ENCODE measurements at places on chromosomes 5 and 9.
A peak's percentile ranks its signal among the peaks of the same experiment; 100 is the strongest.

DNA sequence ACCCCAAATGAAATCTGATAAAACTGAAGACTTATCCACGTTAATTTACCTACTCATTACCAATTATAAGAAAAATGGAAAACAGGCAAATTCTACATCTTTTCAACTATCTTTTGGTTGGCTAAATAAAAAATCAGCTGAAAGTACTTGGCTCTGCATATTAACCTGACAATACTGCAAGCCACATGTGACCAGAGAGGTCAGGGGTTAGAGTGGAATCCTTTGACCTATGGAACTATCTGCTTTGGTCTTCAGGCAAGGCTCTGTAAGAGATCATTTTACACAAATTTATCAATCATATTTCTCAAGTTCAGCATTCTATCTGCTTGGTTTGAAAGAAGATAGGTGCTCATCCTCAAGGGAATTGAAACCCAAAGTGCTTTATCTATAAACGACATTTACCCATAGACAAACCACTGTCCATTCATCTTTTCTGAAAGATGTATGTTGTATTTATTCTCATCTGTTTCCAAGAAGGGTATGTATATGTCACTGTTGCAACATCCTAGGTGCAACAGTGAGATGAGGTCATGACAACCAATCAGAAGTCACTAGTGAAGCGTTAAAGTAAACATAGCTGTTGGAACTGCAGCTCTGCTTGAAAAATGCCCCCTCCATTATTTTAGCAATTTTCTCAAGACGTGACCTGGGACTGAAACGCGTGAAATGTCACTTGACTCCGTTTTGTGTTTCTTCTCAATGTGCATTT is 144.9 kb upstream of the POU5F2 start:
- DNase-seq, result no peak

GRCh38 chr5:100647461-100648230 is 112.5 kb downstream of the FAM174A start:
- DNase-seq, result peak; percentile 80

- DNase-seq, result peak; percentile 4
Observed at GRCh38 chr9:134800791-134801339, 79.7 kb upstream of the FCN2 start.

- DNase-seq, result no peak
Observed at GRCh38 chr9:14400658-14400995, 86.7 kb upstream of the NFIB start.

- DNase-seq, result no peak
Observed at GRCh38 chr5:150313501-150313900, 10.8 kb upstream of the ARSI start.

GRCh38 chr5:134136221-134136631 is 21.7 kb downstream of the TCF7 start:
- no peak for DNase-seq

GRCh38 chr9:120655005-120655622 is 59.2 kb downstream of the MEGF9 start:
- no peak for DNase-seq

GRCh38 chr9:72769546-72769945 is 183.3 kb downstream of the ALDH1A1 start:
- no peak for DNase-seq

DNA sequence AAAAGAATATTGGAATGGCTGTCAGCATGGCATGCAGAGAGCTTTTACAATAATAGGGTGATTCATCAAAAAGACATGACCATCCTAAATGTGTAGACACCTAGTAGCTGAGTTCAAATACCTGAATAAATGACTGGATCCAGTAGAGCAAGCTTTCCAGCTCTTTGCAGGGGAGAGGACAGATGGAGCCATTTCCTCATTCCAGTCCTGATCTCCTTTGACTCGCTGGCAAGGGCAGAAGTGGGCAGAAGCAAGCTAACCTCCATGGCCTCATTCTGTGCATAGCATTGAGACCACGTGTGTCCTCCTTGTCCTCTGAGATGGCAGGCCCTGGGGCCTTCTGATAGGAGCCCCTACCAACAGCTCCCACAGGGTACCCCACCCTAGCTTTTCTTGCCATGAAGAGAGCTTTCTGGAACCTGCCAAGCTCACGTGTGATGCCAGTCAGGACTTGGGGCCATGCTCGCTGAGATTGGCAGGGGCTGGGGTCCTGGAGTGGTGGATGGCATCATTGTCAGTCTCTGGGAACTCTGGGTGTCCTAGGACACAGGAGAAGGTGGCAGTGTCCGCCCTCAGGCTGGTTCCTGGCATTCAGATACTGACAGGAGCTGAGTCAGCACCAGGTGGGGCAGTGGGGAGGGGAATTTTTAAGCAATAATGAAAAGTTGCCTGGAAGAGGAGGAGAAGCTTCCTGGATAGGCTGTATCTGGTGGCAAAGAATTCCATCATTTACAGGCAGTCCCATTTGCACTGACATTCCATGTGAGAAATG is 33.6 kb downstream of the WWC1 start:
- no peak for DNase-seq

- no peak for DNase-seq
Observed at GRCh38 chr9:994005-994404, 17.6 kb downstream of the DMRT3 start.

DNA sequence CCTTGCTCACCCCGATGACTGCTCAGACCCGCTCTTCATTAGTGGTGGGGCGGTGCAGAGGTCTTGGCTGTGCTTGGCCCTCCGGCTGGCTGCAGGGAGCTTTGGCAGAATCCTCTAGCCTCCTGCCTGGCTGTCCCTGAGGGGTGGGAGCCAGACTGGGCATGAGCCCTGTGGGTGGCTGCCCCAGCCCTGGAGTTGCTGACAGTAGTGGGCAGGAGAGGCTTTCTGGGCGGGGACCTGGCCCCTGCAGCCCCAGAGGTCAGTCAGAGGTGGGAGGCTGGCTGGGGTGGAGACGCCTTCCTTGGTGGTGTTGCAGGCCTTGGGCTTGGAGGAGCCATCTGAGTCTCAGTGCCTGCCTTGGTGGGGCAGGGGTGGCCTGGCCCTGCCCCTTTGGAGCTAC is 146.0 kb downstream of the RXRA start:
- DNase-seq, result no peak

DNA sequence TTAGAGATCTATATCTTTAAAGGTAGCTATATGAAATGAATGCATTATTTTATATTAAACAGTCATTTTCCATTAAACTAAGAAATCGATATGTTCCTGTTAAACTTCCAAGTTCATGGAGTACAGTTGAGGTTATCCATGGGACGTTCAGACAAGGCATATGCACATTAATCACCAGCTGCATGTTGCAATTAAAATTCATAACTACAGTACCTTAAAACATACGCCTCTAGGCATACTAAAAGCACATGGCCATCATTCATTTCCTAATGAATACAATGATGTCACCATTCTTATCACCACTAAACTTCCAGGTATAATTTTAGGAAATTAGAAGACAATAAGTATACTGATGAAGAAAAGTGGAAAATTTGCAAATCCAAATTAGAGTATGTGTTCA is 174.3 kb downstream of the CDH12 start:
- DNase-seq, result no peak

DNA sequence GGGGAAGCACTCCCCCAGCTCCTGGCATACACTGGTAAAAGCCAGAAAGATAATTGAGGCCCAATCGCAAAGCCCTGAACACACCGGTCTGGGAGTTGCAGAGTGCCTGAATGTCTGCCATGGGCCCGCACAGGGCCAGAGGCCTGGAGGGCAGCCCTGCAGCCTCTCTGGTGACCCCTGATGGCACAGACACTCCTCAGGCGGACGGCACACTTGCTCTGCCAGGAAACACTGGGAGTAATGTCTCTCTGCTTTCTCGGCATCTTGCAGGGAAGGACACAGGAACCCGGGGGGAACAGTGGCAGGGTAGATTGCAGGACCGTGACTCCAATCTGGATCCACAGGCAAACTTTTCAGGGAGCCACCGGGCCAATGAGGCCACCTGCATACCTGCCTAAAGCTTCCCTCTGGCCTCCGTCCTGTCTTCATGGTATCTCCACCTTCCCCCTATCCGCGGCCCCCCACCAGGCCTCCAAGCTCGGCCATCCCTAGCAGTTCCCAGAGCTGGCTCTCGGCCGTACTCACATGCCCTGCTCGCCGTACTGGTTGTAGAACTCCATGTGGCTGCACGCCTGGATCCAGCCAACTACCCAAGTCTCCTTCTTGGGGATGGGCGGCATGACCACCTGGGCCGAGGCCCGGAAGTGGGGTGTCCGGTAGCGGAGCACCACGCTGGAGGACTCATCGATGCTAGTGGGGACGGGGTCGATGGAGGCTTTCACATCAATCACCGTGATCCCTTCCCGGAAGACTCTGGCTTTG is 797 bp downstream of the FAM78A start:
- peak; percentile 85 for DNase-seq

GRCh38 chr9:101727612-101728524 is 10.6 kb downstream of the GRIN3A start:
- DNase-seq, result peak; percentile 70

- DNase-seq, result no peak
Observed at GRCh38 chr5:115894342-115894741, 52.6 kb downstream of the AP3S1 start.

DNA sequence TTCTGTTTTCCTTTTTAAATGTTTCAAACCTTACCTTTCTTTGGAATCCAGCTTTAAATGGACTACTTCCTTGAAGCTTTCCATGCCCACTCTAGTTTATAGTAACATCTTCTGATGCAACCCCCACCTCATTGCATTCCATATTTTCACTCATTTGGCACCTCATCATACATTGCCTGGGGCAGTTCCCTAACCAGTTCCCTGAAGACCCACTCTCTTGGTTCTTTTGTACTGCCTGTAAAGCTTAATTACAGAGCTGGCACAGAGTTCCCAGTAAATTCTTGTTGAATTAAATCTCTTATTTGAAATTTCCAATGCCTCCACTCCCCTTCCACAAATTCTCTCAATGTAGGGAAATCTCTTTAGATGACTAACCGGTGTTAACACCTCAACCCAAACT is 257.2 kb downstream of the ARRDC3 start:
- no peak for DNase-seq

DNA sequence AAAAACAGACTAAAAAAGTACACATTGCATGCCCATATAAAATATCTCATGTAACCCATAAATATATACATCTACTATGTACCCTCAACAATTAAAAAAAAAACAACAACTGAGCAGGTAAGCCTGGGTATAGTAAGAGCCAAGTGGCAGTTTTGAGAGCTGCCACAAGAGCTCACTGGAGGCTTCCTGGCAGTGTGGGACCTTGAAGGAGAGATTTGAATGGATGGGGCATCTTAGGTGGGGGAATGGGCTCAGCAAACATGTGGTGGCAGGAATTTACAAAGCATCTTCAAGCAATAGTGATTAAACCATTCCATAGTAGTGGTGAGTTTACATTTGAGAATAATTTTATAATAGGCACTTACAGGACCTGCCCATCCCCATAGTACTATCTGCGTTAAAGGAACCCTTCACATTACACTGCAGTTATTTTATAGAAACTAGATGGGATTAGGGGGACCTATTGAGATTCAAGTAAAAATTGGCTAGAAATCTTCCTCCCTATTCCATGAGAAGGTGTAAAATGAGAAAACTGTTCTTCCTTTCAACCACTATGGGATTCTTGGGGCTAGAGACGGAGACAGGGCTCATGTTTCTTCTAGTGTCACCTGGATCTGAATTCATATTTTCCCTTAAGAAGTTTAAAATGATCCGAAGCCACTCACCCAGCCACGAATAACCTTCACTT is 6.9 kb downstream of the MEGF10 start:
- no peak for DNase-seq

- DNase-seq, result no peak
Observed at GRCh38 chr5:9348401-9348996, 197.4 kb downstream of the SEMA5A start.

DNA sequence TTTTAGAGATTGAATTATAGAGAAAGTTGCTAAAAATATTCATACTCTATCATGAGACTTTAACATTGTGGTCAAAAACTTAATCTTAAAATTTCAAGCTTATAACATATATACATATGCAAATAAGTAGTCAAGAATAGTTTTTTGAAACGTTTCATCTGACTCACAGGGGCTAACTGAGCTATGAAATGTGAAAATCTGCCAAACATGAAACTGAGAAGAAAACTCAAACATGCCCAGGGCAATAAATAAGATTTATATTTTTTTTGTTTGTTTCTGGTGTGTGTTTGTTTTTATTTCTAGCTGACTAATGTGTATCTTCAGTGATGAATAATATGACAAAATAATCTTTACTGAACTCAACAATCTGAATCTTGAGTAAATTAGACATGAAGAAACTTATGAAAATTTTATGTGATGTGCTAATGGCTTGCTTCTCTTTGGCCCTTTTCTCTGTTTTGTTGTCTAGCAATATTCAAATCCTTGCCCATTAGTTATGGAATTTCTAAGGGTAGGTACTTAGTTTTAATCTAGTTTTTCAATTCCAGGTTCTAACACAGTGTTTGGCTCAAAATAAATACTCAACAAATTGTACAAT is 99.9 kb downstream of the FAM174A start:
- DNase-seq, result no peak

GRCh38 chr5:134417707-134418106 is 6.0 kb upstream of the CDKN2AIPNL start:
- no peak for DNase-seq

DNA sequence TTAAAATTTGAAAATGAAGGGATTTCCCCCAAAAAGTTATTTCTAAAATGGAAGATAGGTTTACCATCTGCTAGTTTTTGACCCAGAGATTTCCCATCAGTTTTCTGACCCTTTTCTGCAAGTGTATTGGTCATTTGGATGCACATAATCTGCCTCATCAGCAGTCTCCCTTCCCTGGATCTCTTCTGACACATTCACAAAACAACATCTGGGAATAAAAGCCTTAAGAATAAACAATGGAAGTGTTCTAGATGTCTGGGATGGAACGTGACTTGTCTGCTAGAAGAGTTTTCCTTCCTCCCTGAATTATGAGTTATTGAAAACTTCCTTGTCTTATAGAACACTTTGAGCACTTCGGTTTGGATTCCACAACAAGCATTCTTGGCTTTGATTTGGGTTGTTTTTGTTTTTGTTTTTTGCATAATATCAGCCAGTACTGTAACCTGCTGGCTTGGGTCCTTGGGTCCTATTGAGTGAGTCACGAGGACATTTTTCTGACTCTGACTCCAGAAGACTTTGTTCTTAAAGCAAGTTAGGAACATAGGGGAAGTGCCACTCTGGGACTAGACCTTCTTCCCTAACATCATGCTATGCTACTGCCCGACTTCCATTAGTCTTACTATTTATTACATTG is 18.2 kb upstream of the ESM1 start:
- no peak for DNase-seq

DNA sequence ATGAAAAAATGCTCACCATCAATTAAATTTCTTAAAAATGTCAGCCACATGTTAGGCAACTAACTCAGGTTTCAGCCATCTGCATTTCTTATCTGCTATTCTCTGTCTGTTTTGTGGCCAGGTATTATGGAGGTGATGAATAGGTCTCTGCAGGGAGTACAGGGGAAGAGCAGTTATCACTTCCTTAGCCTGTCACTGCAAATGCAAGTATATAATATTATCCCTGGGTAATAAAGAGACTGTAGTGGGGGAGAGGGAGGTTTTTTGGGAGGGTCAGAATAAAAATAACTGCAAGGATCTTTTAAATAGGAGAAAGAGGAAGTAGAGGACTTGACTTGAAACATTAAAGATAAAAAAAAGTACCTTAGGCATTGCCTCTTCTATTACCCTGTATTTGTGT is 49.6 kb upstream of the PTGER4 start:
- no peak for DNase-seq

DNA sequence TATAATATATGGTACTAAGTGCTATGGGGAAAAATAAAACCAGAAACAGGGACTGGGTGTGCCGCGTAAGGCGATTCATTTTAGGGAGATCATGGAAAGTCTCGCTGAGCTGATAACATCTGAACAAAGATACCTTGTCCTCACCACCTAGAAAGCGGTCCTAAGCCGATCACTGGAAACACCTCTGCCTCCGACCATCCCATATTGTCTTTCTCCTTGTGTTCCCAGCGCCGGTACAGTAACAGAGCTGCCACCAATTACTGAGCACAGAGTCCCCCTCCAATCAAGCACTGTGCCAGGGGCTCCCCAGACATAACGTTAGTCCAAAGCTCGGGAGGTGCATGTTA is 704 bp downstream of the CCDC112 start:
- DNase-seq, result no peak

All from hematopoietic multipotent progenitor cell treated with erythropoietin and hydrocortisone succinate and interleukin-3 and kit ligand, for 6 days (in vitro differentiated cells).